AG09319 (cell line): ENCODE measurements at places on chromosomes 2 and 18.

DNA sequence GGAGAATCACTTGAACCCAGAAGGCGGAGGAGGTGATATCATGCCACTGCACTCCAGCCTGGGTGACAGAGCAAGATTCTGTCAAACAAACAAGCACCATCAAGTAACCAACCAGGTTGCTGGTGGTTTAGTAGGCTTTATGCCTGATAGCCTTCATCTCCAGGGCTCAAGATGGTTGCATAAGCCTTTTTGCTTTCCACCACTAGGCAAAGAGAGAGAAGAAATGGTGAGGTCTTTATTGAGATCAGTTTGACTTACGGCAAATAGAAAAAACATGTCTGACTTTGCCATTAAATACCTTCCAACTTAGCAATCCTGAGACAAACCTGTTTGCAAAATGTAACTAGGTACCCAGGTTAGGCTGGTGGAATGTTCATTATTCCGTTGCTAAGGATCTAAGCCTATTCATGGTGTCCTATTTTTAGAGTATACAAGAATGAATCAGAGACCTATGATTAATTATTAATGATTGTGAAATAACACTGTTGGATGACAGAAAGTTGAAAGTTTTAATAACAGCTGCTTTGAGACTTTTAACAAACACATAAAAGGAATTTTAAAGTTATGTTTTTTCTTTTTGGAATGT, 53.5 kb upstream of the SLC38A11 start:
- no peak for DNase-seq

DNA sequence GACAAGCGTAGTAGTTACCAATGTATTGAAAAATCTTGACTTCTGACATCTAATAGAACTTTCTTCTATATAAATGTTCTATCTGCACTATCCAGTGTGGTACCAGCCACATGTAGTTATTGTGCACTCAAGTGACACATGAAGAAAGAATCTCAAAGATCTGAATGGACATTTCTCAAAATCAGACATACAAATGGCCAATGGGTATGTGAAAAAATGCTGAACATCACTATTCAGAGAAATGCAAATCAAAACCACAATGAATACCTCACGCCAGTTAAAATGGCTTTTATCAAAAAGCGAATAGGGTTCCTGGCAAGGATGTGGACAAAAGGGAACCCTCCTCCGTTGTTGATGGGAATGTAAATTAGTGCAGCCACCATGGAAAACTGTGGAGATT, 37.5 kb upstream of the SMCHD1 start:
- DNase-seq, result no peak

DNA sequence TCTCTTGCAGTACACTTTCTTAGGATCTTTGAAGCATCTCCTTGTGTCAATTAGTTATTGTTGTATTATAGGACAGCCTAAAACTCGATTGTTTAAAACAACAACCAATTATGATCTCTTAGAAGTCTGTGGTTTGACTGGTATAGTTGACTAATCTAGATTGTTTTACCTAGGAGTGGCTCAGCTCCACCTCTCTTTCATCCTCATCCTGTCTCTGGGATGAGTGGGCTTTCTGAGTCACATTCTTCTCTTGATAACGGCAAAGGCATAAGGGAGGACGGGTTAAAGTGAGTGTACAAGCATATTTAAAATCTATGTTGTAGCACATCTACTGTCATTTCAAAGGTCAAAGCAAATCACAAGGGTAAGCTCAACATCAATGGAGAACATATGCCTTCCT, 102.3 kb upstream of the GULP1 start:
- DNase-seq, result no peak

GRCh38 chr2:108325756-108326155, 37.1 kb downstream of the SULT1C2 start:
- no peak for DNase-seq

GRCh38 chr2:63000801-63001200, 49.8 kb upstream of the OTX1 start:
- no peak for DNase-seq

DNA sequence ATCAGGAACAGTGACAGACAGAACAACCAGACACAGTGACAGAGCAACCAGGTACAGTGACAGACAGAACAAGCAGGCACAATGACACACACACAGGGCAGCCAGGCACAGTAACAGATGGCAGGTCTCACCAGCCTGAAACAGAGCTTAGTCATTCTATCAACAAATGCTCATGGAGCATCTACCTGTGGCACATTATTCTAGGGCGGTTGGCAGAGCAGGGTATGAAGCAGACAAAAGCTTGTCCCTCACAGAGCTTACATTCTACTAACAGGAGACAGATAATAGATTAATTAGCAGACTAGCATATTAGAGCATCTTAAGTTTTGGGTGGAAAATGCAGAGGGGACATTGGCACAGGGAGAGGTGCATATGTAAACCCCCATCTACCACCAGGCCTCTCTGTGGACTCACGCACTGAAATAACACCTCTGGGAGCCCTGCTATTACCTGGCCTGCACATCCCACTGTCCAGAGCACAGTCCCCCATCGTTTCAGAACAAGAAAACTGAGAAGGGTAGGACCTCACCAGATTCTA, 64.1 kb upstream of the RAB6C start:
- no peak for DNase-seq

DNA sequence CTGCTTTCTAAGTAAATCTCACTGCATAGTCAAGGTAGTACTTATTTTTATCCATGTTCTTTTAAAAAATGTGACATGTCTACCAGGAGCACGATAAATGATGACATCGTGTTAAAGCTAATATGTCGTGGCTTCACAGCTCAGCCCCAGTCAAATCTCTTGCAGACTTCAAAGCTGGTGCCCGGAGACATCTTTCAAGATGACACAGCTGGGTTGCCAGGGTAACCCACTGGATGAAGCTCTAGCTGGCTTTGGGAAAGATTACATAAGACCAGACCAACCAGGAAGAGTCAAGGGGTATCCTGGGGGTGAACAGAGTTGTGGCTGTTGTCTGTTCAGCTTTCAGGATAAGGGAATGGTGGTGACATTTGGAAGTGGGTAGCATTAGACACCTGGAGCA, 67.8 kb downstream of the VSNL1 start:
- DNase-seq, result no peak

GRCh38 chr2:105860567-105860966, 115.9 kb downstream of the NCK2 start:
- DNase-seq, result no peak

DNA sequence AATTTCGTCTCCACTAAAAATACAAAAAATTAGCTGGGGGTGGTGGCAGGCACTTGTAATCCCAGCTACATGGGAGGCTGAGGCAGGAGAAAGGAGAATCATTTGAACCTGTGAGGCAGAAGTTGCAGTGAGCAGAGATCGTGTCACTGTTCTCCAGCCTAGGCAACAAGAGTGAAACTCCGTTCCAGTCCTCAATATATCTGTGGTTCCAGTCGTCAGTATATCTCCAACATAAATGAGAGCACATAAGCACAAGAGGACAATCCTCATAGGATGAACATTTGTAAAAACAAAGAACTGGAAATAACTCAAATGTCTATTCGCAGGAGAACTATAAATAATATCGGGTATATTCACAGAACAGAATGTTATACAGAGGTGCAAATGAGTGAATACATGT, 13.1 kb upstream of the PLEK start:
- DNase-seq, result no peak

DNA sequence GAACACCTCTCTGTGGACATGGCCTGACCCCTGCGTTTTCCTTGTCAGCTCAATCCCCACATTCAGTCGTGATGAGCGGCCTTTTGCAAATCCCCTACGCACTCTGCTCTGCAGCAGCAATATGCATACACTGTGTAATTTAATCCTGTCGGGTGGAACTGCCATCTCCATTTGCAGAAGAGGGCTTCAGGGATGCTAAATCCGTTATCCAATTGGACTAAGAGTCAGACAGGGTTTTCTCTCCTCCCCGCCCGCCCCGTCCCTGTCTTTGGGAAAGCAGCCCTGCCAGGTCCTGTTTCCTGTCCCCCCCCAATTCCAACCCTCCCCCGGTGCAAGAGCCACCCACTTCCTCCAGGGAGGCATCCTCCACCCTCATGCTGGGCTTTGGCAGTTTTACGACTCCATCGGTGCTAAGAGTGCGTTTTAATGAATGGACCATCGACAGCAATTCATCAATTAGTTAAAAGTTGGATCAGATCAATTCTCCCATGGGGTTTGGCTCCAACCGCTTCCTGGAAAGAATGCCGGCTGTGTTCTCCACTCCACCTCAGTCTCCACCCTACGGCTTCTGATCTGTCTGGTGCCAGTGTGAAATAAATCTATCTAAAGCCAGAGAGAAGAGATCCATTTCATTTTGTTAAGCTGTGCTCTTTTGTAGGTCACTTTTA, 53.5 kb upstream of the ASAP2 start:
- DNase-seq, result no peak

DNA sequence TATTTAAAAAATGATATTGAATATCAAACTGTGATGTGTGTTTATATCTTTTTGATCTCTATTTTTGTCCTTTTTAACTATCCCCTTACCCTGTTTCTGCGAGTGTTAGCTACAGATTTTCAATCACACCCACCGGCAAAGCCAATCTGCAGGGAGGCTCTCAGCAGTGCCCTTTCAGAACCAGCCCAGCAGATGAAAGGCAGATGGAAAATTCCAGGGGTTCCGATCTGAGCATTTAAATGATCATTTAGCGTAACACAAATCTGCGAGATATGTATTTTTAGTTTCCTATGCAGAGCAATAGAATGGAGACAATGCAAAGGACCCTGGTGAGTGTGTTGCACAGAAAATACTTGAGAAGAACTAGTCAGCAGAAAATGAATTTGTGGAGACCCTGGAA, 2170.5 kb upstream of the PIK3C3 start:
- DNase-seq, result no peak

DNA sequence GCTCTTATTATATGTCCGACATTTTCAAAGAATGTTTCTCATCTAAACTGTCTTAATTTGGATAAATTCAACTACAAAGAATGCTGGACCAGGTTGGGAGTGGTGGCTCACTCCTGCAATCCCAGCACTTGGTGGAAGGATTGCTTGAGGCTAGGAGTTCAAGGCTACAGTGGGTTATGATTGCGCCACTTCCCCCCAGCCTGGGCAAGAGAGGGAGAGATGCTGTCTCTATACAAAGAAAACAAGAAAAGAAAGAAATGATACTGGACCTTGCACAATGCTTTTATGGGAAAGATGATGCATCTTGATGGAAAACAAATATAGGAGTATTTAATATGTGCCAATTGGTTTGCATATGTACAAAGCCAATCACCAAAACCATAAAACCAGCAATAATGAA, 296.7 kb downstream of the LPIN1 start:
- DNase-seq, result no peak

- no peak for DNase-seq
Observed at GRCh38 chr2:181070836-181071200, 90.4 kb downstream of the UBE2E3 start.

DNA sequence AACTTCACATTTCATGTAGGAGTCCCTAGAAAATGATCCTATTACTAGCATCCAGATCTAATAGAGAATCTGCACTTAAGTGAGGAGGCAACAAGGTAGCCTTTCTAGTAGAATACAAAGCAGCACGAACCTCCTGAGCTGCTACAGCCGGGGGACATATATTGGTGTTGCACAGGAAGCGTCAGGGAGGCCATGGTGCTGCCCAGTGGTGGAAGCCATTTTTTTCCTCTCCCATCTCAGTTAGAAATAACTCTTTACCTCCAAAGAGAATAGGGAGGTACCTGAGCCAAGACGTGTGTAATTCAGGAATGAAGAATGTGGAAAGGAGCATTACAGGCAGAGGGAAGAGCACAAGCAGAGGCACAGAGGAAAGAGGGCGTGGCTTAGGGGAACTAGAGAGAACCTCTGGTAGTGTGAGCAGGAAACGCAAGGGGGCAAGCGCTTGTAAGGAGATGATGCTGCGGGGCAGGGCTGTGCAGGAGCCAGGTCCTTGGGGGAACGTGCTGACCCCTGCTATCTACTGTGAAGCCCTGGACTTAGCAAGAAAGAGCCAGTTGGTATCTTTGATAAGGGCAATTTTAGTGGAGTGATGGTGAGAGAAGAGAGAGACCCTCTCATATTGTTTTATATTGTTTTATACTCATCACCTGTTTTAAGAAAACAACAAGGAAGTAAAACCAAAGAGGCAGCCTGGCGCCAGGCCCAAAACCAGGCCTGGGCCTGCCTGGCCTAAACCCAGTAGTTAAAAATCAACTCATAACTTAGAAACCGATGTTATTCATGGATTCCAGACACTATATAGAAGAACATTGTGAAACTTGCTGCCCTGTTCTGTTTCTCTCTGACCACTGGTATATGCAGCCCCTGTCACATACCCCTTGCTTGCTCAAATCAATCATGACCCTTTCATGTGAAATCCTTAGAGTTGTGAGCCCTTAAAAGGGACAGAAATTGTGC, 50.0 kb upstream of the TTC39C start:
- no peak for DNase-seq

- DNase-seq, result no peak
Observed at GRCh38 chr2:229578052-229578846, 136.1 kb downstream of the DNER start.
